ENCODE measurements at places on chromosomes 16 and 17.

DNA sequence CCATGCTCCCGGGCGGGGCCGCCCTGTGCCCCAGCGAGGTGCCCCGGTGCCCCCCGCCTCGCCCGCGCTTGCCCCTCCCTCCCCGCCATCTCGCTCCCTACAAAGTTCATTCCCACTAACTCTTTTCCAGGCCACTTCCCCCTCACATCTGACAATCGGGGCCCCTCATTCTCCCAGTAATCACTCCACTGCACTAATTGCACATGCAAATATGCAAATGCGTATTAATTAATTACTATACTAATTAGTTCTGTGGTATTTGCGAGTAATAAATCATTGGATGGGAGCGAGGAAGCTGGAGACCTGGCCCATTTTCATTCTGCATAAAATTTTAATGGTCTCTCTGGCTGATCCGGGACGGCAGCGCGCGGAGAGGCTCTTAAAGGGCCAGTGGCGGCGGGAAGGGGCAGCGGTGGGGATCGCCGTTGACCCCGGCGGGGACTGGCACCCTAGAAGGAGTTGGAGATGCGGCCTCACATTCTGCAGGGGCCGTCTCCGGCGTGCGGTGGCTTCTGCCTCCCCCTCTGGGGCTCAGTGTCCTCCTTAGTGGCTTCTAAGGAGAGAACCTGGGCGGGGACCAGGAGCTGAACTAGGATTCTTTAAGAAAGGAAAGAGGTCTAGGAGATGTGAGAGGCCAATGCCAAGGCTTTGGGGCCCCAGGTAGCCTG is 8.4 kb upstream of the PPP1R1B start:
- no peak for DNase-seq

DNA sequence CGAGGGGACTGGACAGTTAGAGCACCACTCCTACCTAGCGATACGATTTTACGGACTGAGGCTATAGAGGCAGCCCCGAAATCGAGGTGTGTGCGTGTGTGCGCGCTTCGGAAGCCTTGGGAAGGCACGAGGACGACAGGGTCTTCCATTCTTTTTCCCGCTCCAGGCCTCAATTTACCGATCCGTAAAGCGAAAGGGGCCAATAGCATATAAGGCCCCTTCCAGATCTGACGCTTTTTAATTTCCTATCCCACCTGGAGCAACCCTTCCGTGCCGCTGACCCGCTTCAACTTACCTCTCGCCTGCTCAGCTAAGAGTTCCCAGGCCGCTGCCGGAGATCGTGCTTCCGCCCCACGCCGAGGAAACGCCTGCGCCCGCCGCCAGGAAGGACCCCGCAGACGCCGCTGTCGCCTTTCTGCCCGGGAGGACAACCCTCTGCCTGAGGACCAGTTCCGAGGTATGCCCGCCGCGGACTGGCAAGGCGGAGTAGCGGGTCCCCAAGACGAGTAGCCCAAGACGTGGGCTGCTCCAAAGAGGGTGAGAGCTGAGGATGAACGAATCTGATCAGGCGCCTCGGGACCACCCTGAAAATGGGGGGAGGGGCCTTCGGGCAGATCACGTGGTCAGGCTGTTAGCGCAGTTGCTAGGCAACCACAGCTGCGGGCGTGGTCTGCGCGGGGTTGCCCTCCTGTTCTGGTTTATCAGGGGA is at the start of gene EFTUD2:
TSS of gene EFTUD2 (minus strand) at position 372 of the 709 bp plus-strand sequence. CDS start 4,924 bp downstream, outside the sequence.
- peak; percentile 94 for DNase-seq

GRCh38 chr17:44053125-44053872 is 13.2 kb downstream of the LSM12 start:
- no peak for DNase-seq

- DNase-seq = no peak
Observed at GRCh38 chr16:56889206-56889605, 24.2 kb downstream of the SLC12A3 start.

- no peak for DNase-seq
Observed at GRCh38 chr16:23318639-23319038, 16.5 kb downstream of the SCNN1B start.

DNA sequence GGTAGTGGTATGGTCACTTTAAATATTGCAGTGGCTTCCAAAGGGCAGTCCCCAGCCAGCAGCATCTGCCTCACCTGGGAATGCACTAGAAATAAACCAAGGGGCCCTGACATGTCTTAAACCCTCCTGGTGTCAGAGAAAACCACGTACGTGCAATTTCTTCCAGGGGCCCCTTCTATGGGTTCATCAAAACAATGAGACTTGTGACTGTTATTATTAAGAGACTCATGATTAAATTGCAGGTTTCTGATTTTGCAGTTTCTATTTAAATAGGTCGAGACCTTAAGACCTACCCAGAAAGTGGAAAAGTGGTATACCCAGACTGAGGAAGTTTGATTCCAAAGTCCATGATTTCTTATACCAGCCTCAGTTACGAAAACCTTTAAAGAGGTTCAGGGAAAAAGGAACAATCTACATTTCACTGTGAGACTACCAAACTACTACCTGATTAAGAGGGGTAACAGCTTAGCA is 746 bp upstream of the POLG2 start:
- no peak for DNase-seq

DNA sequence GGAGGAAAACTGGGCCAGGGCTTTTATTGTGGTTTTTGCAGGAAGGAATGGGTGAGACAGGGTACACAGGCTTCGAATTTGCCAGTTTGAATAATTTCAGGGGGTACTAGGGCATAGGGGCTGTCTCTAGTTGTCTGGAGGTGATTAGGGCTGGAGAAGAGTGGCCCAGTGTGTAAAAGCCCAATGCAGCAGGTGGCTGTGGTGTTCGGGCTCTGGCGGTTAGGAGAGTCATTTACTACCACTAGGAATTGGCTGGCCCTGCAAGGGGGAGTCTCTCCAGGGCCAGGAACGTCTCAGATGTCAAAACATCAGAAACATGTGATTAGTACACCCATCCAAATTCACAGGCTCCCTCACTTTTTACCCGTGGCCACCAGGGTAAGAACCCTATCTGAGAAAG is 50.3 kb downstream of the GINS3 start:
- DNase-seq = no peak

DNA sequence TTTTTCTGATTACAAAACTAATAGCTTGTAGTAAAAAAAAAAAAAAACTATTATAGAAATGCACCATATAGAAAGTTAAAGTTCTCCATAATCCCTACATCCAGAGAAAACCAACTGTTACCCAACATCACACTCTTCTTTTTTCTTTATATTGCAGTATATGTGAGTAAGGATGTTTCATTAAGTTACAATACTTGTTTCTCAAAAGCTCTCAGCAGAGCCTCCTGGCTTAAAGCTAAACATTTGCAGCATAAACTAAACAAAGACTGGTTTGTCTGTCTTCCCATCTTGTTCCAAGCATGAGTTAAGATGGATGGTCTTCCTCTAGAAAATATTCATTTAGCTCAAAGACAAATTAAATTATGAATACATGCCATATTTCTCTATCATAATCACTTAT is 25.2 kb downstream of the GRB2 start:
- DNase-seq = no peak

- DNase-seq = no peak
Observed at GRCh38 chr17:63821804-63822203, 5.4 kb upstream of the PSMC5 start.

- DNase-seq = no peak
Observed at GRCh38 chr16:85917012-85917411, 18.1 kb downstream of the IRF8 start.

DNA sequence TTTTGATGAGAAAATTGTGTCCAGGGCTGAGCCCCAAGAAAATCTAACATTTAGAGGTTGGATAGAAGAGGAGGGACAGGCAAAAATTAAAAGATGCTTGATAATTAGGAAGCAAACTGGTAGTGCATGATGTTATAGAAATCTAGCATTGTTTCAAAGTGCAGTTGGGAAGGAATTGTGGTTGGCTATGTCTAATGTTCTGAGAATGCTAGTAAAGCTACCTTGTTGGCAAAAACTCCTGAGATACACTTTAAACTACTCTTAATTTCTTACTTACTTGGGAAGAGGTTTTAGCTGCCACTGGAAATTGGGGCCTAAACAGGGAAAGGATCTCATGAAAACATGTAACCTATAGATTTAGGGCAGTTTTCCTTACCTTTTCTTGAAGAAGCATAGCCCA is 48.3 kb downstream of the MAP2K4 start:
- no peak for DNase-seq

- no peak for DNase-seq
Observed at GRCh38 chr17:77445760-77446532, 305.2 kb downstream of the SEC14L1 start.

- no peak for DNase-seq
Observed at GRCh38 chr17:49401971-49402611, 12.6 kb downstream of the PHB1 start.
